HCT116 (cell line): ENCODE measurements at places on chromosomes 11 and 22. TPM values are rescaled to one million over a fixed set of nuclear protein-coding genes. Genes with fewer than 3 reads are reported as not detected.

DNA sequence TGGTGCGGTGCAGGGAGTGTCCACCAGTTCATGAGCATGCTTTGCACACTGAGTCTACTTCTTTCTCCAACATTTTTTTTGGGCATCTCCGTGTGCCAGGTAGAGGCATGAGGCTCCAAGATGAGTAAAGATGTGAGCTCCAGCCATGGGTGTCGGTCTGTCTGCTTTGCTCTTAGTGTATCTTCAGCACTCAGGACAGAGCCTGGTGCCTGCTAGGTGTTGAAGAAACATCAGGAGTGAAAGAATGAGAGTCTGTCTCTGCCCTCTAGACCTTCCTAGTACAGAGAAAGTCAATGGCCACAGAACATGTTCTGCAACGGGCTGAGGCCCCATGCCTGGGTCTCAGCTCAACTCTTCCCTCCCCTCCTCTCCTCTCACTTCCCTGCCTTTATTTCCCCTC is 486.5 kb downstream of the TBC1D22A start:
- no peak for DNase-seq

GRCh38 chr11:10551290-10551592 is 10.3 kb upstream of the RNF141 start:
- DNase-seq: no peak

GRCh38 chr11:76314741-76315090 is 66.2 kb downstream of the THAP12 start:
- DNase-seq: no peak

Gene KRTAP5-8
- not detected for total RNA-seq

Gene FOXRED1
- 41.3 TPM for total RNA-seq

Gene PAMR1
- total RNA-seq: not detected

DNA sequence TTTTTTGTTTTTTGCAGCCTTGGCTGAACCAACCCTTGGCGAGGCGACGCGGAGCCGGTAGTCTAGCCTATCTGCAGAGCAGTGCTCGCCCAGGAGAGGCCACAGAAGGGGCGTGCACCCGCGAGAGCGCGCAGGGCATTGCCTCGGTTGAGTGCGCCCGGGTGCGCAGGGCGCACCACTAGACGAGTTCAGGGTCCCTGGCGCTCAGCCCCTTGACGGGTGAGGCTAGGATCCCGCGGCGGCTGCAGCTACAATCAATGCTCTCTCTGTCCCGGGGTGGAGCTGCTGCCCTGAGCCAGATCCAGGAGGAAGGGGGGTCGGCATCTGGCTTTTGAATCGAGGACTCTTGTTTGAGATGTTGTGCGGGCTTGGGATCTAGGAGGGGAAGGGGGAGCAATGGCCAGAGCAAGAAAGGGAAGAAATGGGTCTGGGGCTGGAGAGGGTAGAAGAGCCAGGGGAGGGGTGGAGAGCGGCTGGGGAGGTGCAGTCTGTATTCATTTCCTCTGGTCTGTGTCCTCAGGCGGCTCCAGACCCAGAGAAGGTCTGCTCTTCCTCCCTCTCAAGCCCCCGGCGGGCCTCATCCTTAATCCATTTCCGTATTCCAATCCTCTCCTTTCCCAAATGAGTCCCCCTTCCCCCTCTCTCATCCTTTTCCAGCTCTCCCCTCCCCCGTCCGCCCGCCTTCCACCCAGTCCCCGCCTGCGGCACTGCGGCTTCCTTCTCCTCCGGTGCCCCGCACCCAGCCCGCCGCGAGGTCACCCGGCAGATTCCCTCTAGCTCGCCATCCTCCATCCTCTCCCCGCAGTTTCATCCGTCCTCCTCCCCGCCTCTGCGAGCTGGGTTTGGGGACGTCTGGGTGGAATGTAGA is 797 bp downstream of the THY1 start:
- DNase-seq: no peak

GRCh38 chr22:30979932-30980331 is 10.9 kb downstream of the TUG1 start:
- no peak for DNase-seq

Gene TRPC6
- not detected for total RNA-seq

GRCh38 chr11:73559743-73560142 is 38.2 kb downstream of the FAM168A start:
- DNase-seq: no peak

Gene CHADL
- total RNA-seq: 0.47 TPM

DNA sequence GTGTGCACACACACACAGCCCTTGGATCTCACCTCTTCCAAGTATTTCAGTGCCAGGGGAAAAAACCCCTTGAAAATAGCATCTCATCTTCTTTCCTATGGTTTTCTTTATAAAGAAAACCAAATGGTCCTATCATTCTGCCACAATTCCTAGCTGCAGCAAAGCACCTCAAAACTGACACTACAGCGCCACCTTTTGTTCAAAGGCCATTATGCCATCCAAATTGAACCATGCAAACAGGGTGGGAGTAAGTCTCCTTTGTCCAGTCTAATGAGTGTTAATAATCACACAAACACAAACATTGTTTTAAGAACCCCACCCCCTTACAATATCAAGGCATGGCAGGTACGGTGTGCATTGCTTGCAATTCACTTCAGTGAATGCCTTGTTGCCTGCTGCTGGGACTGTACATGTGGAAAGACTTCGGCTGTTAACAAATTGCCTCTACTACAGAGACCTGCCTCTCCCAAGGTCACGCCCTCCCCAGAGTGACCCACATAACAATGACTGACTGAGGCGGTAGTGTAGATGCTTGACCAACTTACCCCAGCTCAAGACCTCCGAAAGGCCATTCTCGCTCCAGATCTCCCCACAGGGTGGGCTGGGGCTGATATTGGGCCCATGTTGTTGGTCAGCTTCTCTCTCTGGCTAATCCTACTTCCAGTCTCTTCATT is 31.7 kb downstream of the FAM181B start:
- peak; percentile 24 for DNase-seq

- no peak for DNase-seq
Measured at GRCh38 chr11:115222218-115222862, 281.9 kb downstream of the CADM1 start.

DNA sequence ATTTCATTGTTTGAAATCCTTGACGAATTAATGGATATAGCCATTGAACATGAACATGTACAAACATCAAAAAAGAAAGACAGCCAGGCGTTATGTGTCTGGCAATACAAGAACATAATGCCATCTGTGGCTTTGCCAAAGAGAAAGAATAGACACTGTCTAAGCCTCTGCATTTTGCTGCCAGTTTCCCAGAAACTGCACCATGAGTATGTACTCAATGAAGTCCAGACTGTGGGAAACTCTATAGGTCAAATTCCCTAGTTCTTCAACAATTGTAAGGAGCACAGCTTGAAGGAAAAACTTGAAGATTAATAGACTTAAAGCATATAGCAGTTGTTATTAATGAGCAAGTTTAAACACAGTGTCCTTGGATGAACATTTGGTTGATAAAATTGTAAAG is 71.3 kb downstream of the BBOX1 start:
- DNase-seq: no peak

Gene BEST1
- total RNA-seq: 2.3 TPM

Gene SEC14L6
- total RNA-seq: not detected

DNA sequence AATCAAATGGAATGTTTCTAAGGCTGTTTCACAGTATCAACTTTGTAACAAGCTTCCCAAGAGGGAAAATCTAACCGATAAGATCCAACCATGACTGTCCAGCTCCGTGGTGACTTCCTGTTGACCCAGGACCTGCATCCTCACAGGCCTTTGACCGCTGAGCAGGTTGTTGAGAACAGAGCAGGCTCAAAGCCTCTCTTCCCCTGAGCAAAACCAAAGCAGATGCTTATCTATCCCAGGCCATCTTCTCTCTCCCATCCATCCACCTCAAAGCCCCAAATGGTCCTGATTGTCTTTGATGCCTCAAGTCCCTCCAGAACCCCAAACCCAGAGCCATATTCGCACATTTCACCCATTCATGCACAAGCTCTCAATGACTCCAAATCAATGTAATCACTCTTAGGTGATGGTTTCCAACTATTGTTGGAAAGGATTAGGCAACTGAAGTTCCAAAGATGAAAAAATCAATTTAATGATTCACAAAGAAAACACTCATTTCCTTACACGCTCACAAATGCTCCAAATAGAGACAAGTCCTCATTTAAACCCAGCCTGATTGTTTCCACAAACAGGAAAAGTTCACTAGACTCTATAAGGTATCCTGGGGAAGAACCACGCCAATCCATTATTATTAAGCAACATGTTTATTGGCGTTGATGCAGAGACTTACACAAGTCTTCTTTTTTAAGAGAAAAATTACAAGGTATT is 48.7 kb downstream of the C11orf58 start:
- no peak for DNase-seq

- no peak for DNase-seq
Measured at GRCh38 chr22:32917577-32918354, 116.3 kb downstream of the TIMP3 start.

Gene CCDC73
- total RNA-seq: not detected

- no peak for DNase-seq
Measured at GRCh38 chr11:36385121-36385970, 89.3 kb downstream of the PRR5L start.

DNA sequence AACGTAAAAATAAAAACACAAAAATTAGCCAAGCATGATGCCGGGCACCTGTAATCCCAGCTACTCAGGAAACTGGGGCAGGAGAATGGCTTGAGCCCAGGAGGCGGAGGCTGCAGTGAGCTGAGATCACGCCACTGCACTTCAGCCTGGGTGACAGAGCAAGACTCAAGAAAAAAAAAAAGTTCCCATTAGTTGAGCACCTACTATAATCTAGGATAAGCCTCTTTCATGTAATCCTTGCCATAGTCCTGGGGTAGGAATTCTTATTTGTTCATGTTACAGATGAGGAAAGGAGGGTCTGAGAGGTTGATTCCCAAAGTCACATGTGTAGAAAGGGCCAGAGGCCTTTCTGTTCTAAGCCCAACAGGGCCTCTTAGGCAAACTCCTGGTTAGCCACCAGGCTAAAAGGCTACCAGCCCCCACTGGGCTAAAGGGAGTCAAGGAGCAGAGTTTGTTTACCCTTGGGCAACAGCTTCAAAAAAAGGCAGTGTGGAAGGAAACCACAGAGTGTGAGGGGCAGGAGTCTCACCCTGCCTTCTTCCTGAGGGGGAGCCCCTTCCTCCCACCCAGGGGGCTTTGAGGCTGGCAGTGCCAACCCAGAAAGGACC is 21.6 kb upstream of the CSNK1E start:
- DNase-seq: no peak

GRCh38 chr22:26529345-26529744 is 17.1 kb upstream of the TFIP11 start:
- DNase-seq: no peak

Gene SPDYC
- total RNA-seq: 1.2 TPM

DNA sequence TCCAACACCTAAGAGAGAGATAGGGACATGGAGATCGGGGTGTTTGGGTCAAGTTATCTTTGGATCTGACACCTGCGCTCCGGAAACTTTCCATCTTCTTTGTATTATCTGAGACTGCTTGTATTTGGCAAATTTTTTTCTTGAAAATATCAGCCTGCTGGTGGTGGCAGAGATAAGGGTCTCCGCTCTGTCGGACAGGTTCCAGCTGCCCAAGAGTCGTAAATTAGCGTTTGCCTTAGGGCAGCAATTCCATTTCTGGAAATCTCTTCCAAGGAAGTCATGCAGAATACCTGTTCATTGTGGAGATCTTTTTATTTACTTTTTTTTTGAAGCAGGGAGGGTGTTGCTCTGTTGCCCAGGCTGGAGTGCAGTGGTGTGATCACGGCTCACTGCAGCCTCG is 19.5 kb upstream of the CSNK1E start:
- no peak for DNase-seq

DNA sequence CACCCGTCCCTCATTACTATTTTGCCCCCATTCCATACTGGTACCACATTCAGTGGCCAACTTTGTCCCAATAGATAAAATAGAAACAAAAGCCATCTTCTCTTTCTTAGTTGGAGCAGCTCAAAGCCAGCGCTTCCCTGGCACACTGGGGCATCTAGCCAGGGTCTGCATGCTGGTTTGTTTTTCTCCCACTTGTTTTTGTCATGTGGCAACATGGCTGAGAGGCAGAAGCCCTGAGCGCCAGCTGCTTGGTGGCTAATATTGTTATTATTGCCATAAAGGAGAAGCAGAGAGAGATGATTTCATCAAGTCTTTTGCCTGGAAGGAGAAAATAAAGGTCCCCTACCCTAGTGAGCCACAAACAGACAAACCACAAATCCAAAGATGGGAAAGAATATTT is 48.4 kb upstream of the CRTAM start:
- no peak for DNase-seq

- DNase-seq: no peak
Measured at GRCh38 chr11:112644410-112645131, 316.6 kb upstream of the NCAM1 start.

- DNase-seq: no peak
Measured at GRCh38 chr11:7439746-7440320, 45.5 kb upstream of the OLFML1 start.

Gene ACRV1
- not detected for total RNA-seq

GRCh38 chr11:47376525-47377371 is 1.6 kb downstream of the SPI1 start:
- DNase-seq: no peak

Gene APLNR
- total RNA-seq: not detected

GRCh38 chr22:27804470-27805297 is 3.1 kb upstream of the MN1 start:
- DNase-seq: no peak

Gene FOLH1
- not detected for total RNA-seq

DNA sequence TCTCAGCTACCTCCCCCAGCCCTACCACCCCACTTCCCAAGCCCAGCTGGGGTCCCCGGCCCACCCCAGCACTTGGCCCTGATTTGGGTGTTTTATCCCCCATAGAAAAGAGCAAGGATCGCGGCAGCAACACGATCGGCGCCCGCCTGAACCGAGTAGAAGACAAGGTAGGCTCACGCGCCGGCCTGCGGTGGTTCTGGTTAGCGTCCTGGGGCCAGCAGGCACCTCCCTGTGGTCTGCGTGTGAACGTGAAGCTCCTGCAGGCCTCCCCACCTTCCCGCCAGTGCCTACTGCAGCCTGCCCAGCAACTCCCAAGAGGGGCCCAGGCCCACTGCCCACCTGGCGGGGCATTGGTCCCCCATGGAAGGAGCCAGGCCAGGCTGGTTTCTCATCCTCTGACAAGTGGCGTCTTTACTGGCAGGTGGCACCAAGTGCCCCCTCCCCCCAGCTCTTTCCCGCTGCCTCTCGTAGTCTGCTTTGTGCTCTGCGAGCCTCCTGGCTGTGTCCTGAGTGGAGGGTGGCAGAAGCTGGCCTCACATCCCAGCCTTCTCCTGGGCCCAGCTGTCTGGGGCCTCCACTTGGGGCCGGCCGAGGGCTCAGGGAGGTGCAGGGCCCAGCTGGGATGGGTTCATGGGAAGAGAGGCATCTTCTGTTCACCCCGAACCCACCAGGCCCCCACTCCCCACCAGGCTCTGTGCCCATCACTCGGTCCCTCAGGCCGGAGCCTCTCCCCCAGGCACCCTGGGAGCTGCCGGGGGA is 78.3 kb upstream of the KCNQ1OT1 start:
- DNase-seq: no peak

Gene PRG2
- total RNA-seq: 0.81 TPM

- no peak for DNase-seq
Measured at GRCh38 chr11:126843096-126843495, 157.5 kb downstream of the KIRREL3 start.

Gene RBFOX2
- total RNA-seq: 83.9 TPM

- DNase-seq: no peak
Measured at GRCh38 chr11:111976119-111976766, 39.1 kb downstream of the DIXDC1 start.

- no peak for DNase-seq
Measured at GRCh38 chr11:122874991-122875390, 7.6 kb upstream of the JHY start.

- no peak for DNase-seq
Measured at GRCh38 chr22:36595154-36595553, 66.2 kb upstream of the EIF3D start.

Gene ADM
- total RNA-seq: 87.2 TPM

GRCh38 chr22:45598596-45599217 is 72.9 kb upstream of the ATXN10 start:
- no peak for DNase-seq

GRCh38 chr11:47991266-47991830 is 11.0 kb downstream of the PTPRJ start:
- DNase-seq: no peak
